Panc1 (cell line): ENCODE measurements at places on chromosomes 6 and 20.

DNA sequence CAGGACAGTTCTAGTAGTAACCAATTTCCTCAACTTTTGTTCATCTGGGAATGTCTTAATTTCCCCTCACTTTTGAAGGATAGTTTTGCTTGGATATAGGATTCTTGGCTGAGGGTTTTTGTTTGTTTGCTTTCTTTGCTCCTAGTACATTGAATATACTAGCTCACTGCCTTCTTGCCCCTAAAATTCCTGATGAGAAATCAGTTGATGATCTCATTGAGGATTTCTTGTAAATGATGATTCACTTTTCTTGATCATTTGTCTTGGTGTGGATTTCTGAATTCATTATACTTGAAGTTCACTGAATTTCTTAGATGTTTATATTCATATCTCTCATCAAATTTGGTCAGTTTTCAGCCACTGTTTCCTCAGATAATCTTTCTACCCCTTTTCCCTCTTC is 49.1 kb upstream of the PRDM1 start:
- no peaks in the 10 kb centered on the region for H3K36me3 ChIP-seq
- no peak overlapping the region for H3K27ac ChIP-seq
- no peaks in the 10 kb centered on the region for H3K4me1 ChIP-seq
- H3K27me3 ChIP-seq, result no peaks in the 10 kb centered on the region

DNA sequence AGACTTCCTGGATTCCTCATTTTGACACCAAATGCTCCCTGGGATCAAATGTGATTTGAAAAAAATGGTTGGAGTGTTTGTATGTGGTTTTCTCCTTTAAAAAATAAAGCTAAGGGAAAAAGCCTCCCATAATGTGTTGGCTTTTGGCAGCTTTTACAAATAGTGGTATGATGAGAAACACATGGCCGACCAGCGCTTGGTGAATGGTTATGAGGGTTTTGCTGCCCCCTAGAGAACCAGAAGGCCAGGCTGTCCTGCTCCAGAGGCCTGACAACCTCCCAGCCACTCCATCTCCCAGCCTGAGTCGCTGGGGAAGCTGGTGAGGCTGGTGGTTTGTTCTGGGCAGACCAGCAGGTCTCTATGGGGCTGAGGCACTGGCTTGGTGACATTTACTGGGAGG is 69.3 kb downstream of the CLIC5 start:
- no peaks in the 10 kb centered on the region for H3K4me1 ChIP-seq
- H3K4me3 ChIP-seq, result no peak overlapping the region
- no peaks in the 10 kb centered on the region; the same call in 1 of the 2 replicates for H3K27me3 ChIP-seq

- H3K27me3 ChIP-seq, result peaks cover 15% of the 10 kb centered on the region
- no peaks in the 10 kb centered on the region for H3K36me3 ChIP-seq
- H3K27ac ChIP-seq, result no peak overlapping the region
- DNase-seq, result no peak
Measured at GRCh38 chr6:12720310-12720709, 3.7 kb downstream of the PHACTR1 start.

DNA sequence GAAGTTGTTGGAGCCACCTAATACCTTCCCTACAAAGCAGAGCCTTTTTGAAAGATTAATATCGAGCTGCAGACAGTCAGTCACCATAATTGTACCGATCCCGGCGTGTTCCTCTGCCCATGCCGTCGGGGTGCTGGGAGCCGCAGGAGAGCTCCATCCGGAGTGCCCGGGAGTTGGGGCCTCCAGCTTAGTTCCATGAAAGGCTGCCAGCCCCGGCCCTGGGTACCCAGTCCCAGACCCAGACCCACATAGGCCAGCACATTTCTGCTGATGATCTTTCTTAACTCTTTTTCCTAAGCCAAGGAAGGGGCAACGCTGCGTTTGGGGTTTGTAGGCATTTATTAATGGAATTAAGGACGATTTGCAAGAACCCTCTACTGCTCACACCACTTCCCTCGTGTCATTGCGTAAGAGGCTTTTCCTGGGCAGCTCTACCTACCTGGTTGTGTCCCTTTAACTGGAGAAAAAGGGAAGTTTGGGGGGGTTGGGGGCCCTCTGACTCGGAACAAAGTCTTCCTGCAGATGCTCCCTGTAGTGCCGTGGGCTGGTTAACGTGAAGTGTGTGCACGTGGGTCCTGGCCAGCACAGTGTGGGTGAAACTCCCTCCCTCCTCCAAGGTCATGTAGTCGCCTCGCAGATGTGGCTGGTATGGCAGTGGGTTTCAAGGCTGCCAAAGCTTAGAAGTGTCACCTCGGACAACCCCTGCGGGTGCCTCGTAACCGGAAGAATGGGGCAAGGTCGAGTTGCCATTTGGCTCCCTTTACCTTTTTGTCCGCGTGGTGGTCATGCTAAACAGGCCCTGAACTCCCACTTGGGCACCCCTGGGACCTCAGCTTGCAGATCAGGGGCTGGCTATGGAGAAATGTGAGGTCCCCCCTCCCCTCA is 54.3 kb upstream of the APCDD1L start:
- H3K27ac ChIP-seq, result peak overlapping the region; percentile 44; the same call in 1 of the 2 replicates
- H3K36me3 ChIP-seq, result no peaks in the 10 kb centered on the region
- H3K4me3 ChIP-seq, result no peak overlapping the region
- H3K4me1 ChIP-seq, result 0 out of 2 replicates have a peak, but pooled peaks cover 15% of the 10 kb centered on the region

- H3K36me3 ChIP-seq, result no peaks in the 10 kb centered on the region
- H3K27me3 ChIP-seq, result no peaks in the 10 kb centered on the region
- no peaks in the 10 kb centered on the region for H3K4me1 ChIP-seq
Measured at GRCh38 chr6:67914419-67914818, 720.7 kb upstream of the ADGRB3 start.

DNA sequence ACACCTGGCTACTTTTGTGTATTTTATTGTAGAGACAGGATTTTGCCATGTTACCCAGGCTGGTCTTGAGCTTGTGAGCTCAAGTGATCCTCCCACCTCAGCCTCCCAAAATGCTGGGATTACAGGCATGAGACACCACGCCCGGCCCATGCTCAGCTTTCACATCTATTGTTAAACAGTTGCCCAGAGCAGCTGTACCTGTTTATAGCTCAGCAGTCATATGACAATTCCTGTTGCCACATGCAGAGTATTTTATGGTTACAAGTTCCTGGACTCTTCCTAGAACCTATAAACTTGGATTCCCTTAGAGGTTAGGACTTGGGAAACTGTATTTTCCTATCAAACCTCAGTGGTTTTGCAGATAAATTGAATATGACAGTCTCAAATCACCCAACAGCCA is 188.3 kb upstream of the KCNG1 start:
- no peak overlapping the region for H3K27ac ChIP-seq
- no peaks in the 10 kb centered on the region for H3K4me1 ChIP-seq
- H3K4me3 ChIP-seq, result no peak overlapping the region
- no peaks in the 10 kb centered on the region for H3K36me3 ChIP-seq
- DNase-seq, result no peak
- H3K27me3 ChIP-seq, result peaks cover 32% of the 10 kb centered on the region

DNA sequence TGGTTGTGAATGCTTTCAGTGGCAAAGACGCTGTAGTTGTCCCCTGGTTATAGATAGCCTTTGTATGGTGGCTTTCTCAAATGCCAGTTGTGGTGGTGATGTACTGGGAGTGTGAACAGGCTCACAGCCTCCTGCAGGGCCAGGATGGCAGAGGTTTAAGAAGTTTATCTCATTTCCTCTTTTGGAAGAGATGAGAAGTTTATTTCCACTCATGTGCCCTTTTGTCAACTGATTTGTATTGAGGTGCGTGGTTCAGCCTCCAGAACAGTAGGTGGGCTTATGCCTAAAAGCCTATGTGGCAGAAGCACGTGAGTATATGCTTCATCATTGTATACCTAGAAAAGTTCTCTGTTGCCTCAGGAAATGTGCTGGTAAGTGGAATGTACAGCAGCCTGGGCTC is 13.7 kb upstream of the ZFP57 start:
- no peak overlapping the region for H3K27ac ChIP-seq
- no peaks in the 10 kb centered on the region for H3K36me3 ChIP-seq
- no peak overlapping the region for H3K4me3 ChIP-seq
- no peaks in the 10 kb centered on the region for H3K27me3 ChIP-seq

GRCh38 chr6:20669571-20670314 is 135.5 kb downstream of the CDKAL1 start:
- no peaks in the 10 kb centered on the region for H3K4me1 ChIP-seq
- H3K27ac ChIP-seq, result no peak overlapping the region
- no peak overlapping the region for H3K4me3 ChIP-seq

DNA sequence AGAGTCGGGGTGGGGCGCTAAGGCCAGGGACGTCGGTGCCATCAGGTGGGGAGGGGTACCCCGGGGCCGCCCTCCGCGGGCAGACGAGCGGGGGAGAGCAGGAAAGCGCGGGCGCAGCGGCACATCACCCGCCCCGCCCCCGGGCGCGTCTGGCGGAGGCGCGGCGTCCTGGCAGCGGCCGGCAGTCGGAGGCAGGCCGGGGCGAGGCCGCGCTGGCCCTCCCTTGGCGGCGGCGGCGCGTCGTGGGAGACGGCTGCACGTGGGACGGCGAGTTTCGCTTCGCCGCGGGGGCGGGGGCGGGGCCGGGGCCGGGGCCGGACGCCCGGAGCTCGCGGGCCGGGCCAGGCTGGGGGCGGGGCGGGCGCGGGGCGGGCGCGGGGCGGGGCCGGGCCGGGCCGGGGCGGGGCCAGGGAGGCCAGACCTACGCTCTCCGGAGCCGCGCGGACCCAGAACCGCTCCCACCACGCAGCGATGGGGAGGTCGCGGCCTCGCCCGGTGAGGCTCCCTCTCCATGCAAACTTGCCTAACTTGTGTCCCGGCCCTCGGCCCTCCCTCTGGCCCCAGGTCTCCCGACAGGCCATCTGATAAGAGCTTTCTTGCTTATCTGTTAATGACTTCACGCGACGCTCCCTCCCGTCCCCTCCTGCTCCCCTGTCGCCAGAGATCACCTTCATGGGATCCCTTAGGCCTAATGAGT is 12.5 kb downstream of the ITPR3 start:
- DNase-seq, result no peak
- peaks cover 16% of the 10 kb centered on the region for H3K4me1 ChIP-seq
- H3K27me3 ChIP-seq, result no peaks in the 10 kb centered on the region
- H3K4me3 ChIP-seq, result peak overlapping the region; percentile 50

DNA sequence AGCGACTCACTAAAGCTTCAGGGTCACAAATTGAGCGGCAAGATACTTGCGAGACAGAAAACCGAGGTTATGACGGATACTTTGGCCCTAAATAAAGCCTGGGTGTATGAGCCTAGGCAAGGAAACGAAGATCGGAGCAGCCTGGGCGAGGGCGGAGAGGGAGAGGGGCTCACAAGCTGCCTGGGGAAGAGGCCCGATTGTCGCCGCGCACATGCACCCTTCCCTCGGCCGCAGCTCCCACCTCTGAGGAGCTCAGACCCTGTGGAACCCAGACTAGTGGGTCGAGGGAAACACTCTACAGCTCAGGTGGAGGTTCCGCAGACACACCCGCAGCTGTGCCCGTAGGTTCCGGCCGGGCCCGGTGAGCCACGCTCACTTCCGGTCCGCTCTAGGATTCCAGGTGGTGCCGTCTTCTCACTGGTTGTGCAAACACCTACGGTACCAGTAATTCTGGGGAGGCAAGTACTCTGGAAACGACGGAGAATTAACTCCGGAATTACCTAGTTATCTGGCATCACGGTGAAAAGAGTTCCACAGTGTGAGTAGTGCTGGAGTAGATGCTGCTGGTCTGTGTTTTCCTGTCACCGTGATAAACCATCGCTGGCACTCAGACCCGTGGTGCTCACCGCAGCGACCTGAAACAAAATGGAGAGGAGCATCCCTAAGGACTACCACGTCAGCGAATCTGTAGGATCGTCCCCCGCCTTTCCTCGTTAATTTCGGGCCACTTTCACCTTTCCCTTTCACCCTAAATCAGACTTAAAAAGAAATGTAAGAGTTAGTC is 61.5 kb downstream of the GPX5 start:
- H3K4me1 ChIP-seq, result peaks cover 15% of the 10 kb centered on the region
- DNase-seq, result no peak
- peak overlapping the region; percentile 74 for H3K4me3 ChIP-seq
- peaks cover 5% of the 10 kb centered on the region; the same call in 1 of the 2 replicates for H3K27me3 ChIP-seq
- H3K36me3 ChIP-seq, result no peaks in the 10 kb centered on the region

DNA sequence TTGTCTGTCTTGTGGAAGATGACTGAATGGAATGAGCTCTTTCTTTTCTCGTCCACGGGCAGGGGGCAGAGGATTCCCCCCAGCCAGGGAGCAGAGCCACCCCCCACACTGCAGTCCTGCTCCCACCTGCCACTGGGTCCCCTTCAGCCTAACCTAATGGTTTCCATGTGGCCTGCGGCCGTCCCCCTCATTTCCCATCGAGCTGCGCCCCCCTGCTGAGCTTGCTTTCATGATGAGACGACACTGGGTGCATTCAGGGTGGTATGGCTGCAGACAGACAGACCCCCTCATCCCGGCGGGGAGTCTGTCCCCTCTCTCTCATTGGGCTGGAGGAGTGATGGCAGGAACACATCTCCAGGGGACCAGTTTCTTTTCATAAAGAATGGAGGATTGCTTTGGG is 140.8 kb downstream of the DTNBP1 start:
- H3K27ac ChIP-seq, result no peak overlapping the region
- no peaks in the 10 kb centered on the region; the same call in 1 of the 2 replicates for H3K36me3 ChIP-seq
- no peaks in the 10 kb centered on the region for H3K4me1 ChIP-seq

DNA sequence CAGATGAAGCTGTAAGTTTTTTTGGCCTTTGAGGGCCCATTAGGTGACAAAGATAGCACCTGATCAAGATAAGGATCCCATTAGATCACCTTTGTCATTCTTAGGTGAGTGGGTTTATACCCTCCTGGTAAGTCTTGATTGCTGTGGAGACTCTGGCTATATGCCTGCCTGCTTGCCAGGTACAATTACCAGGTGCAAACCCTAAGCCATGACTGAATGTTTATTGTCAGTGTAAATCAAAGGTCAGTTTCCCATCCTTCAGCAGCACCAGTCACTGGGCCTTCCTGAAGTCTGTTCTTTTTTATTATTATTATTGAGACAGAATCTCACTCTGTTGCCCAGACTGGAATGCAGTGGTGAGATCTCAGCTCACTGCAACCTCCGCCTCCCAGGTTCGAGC is 106.4 kb upstream of the FOXO3 start:
- H3K4me3 ChIP-seq, result no peak overlapping the region
- no peaks in the 10 kb centered on the region for H3K27me3 ChIP-seq
- H3K36me3 ChIP-seq, result no peaks in the 10 kb centered on the region
- H3K27ac ChIP-seq, result no peak overlapping the region
- no peak for DNase-seq

DNA sequence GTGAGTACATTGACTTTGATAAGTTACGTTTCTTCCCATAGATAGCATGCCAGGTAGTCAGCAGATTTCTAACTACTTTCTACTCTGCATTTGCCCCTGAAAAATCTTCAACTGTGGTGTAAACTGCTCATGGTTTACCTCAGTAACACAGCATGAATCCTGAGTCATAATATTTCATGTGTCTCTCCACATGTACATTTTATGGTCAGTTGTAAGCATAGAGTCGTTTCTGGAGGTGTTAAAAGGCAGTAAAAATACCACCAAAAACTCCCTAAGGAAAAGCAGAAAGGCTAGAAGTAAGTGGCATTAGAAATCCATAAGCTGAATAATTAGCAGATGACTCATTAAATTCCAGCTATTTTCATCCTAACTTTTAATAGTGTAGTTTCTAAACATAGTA is 4.1 kb upstream of the GPR63 start:
- H3K27me3 ChIP-seq, result peaks cover 6% of the 10 kb centered on the region; the same call in 1 of the 2 replicates
- H3K4me1 ChIP-seq, result peaks cover 1% of the 10 kb centered on the region; the same call in 1 of the 2 replicates
- no peak overlapping the region for H3K27ac ChIP-seq
- no peak overlapping the region for H3K4me3 ChIP-seq
- no peaks in the 10 kb centered on the region for H3K36me3 ChIP-seq
- DNase-seq, result no peak

GRCh38 chr6:155837474-155837873 is 381.8 kb upstream of the NOX3 start:
- H3K36me3 ChIP-seq, result no peaks in the 10 kb centered on the region
- H3K4me3 ChIP-seq, result no peak overlapping the region
- DNase-seq, result no peak
- H3K4me1 ChIP-seq, result no peaks in the 10 kb centered on the region
- no peak overlapping the region for H3K27ac ChIP-seq

- peak; percentile 92 for DNase-seq
- H3K27me3 ChIP-seq, result no peaks in the 10 kb centered on the region
- no peaks in the 10 kb centered on the region; the same call in 1 of the 2 replicates for H3K36me3 ChIP-seq
Measured at GRCh38 chr6:48826901-48827701, 636.0 kb downstream of the MMUT start.
